ENCODE measurements at places on chromosomes 4 and X. TPM values are rescaled to one million over a fixed set of nuclear protein-coding genes. Genes with fewer than 3 reads are reported as not detected.

Gene ZBTB49
- total RNA-seq = 26.7 TPM

Gene OTUD6A
- total RNA-seq = 17.9 TPM

DNA sequence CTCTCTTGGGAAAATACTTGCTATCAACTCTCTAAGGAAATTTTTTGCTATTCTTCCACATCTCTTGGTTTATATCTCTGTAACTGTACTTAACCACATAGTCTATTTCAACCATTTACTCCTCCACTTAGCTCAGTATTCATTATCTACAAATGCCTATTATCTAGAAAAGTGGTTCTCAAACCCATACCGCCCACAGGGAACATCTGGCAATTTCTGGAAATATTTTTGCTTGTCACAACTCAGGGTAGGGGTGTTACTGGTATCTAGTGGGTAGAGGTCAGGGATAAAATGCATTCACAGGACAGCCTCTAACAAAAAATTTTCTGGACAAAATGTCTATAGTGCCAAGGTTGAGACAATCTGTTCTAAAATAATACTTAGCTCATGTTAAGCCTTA lies 14.4 kb downstream of the ATRX start:
- no peak for DNase-seq

GRCh38 chr4:109708990-109709389 lies 5.7 kb upstream of the CASP6 start:
- DNase-seq = no peak

DNA sequence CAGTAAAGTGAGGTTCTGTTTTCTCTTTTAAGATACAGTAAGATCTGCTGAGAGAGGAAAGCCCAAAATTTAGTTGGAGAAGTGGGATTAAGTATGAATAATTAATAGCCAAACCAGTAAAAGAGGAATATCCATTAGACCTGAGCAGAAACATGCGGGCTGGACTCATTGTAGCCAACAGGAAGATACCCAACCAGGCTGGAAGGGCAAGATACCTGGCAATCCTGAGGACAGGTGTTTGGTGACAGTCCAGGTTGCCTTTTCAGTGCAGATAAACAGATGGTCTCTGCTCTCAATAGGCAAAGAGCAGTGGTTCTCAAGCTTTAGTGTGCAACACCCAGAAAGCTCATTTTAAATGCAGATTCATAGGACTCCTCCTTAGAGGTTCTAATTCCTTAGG lies 980.8 kb upstream of the GRID2 start:
- no peak for DNase-seq

DNA sequence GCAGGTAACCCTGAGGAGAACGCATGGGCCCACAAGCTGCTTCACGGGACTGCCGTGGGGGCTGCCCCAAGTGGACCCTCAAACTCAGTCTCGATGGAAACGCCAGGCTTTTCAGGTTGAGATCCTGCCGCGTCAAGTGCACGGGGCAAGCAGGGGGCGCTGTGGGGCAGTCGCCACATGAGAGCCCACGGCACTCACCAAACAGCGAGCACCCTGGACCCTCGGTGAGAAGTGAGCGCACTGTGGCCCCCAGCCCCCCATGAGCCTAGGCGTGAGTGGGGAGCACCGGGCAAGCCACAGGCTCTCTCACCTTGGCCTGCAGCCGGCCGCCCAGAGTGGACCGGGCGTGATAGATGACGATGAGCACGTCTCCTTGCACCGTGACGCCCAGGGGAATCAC lies 50.9 kb upstream of the CPLX1 start:
- DNase-seq = no peak

DNA sequence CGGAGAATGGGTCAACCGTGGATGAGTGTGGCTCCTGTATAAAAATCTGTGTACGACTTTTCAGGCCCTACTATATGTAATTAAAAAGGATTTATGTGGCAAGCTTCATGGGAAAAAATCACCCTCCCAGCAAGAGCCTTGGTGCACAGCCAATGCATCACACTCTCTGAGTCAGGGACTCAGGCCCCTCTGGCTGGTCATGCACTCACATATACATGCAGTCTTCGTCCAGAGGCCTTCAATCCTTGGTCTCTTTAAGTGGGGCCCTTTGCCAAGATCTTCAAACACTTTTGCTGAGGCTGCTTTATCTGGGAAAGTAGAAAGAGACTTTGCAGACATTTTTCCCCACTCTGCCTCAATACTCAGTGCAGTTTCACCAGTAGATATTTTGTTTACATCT lies 311.4 kb upstream of the FSTL5 start:
- no peak for DNase-seq
